ENCODE measurements at places on chromosomes 4 and X.

DNA sequence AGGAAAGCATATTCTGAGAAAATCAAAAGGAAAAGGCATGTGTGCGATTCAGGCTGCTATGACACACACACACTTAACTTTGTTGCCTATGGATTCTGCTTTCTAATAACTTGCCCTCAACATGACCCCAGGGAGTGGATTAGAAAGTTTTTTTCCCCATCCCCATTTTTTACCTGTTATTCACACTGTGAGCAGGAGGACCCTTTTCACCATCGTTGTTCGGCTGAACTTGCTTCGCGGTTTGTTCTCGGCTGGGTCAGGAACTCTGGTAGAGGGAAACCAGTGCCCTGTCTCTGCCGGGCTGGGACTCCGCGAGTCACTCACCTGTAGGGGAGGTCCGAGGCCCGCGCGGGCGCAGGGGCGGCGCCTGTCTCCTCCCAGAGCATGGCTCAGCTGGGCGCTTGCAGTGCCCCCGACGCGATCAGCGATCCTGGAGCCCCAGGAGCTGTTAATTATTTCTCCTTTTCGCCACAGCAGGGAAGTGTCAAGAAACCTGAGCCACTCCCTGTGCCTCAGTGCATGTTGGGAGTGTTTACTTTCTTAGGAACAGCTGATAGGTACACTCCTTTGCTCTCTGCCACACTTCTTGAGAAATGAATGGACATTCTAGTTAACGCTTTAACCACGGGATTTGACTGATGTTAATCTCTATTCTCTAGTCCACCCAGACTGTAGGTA is at the start of gene RASSF6:
Gene RASSF6 (minus strand): TSS at position 322 of the 678 bp plus-strand sequence. CDS start 8,641 bp downstream, outside the sequence.
- DNase-seq = peak; percentile 2

- DNase-seq = peak; percentile 18
These were observed 763 bp downstream of the USP38 start for GRCh38 chr4:143185253-143186107.

GRCh38 chr4:169956091-169956843 is 69.9 kb downstream of the MFAP3L start:
- DNase-seq = no peak

DNA sequence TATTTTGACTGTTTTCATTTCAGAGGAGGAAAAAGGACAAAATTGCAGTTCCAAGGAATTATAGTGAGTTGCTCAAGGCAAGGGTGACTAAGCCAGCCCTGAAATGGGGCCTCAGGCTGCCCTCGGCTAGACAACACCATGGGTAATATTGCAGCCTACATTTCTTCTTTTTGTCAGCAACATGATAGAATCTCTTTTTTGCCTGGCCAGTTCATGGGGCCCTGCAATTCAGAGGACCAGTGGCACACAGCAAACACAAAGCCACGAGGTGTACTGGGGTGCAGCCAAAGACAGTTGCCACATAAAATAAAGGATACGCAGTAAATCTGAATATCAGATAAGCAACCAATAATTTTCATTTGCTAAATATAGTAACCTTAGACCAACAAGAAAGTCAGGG is 41.8 kb downstream of the RBM47 start:
- DNase-seq = no peak

- DNase-seq = no peak
These were observed 92.2 kb downstream of the RNF150 start for GRCh38 chr4:141041021-141041476.

GRCh38 chr4:176359590-176359989 is 39.8 kb downstream of the SPCS3 start:
- no peak for DNase-seq

DNA sequence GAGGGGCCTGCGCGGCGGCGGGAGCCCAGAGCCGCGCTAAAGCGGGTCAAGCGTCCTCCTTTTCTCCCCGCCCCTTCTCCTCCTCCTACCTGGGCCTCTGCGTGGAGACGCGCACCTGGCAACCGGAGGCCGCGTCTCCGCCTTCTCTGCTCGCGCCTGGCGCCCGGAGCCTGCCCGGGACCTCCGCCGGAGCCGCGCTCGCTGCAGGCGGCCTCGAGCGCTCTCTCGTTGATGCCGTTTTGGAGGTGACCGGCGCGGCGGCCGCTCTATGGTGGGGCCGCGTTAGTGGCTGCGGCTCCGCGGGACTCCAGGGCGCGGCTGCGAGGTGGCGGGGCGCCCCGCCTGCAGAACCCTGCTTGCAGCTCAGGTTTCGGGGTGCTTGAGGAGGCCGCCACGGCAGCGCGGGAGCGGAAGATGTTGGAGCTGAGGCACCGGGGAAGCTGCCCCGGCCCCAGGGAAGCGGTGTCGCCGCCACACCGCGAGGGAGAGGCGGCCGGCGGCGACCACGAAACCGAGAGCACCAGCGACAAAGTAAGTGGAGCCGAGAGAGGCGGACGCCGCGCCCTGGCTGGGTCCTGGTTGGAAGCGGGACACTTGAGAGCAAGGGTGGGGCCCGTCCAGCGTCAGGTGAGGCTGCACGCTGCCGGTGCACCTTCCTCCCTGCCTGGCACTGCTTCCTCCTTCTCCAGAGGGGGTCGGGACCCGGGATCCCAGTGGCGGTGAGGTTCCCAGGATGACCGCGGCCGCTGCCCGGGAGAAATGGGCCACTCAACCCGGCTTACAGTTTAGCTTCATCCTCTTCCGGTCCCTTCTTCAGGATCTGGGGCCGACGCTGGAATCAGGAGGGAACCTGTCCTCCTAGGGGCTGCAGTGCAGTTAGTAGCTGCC is at the start of gene CDS1:
Gene CDS1 (plus strand): TSS at position 140 of the 888 bp plus-strand sequence. CDS start 275 bp downstream, at position 415.
- peak; percentile 3 for DNase-seq

DNA sequence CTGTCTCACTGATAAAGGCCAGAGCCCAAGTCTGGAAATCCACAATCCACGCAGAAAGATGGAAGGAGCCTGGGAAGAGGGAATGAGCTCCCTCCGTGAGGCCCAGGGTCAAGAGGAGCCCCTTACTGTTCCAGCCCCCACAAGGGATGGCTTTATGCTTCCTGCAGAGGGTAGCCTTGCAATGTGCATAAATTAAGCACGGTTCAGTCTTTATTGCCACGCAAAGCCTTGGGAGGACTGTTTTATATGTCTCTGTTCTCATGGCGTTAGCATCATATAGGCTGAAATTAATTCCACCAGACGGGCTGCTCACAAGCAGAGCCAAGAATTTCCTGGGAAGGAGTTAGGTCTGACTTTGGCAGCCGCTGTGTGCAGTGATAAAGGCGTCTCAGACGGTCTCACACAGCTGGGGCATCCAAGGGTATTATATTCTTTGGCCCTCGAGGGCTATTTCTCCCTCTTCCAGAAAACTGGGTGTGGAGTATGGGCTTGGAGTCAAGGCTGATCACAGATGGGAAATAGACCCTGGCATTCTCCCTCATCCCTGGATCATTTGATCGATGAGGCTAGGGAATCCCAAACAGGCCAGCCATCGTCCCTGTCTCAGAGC is 38.5 kb downstream of the CYTL1 start:
- DNase-seq = no peak

DNA sequence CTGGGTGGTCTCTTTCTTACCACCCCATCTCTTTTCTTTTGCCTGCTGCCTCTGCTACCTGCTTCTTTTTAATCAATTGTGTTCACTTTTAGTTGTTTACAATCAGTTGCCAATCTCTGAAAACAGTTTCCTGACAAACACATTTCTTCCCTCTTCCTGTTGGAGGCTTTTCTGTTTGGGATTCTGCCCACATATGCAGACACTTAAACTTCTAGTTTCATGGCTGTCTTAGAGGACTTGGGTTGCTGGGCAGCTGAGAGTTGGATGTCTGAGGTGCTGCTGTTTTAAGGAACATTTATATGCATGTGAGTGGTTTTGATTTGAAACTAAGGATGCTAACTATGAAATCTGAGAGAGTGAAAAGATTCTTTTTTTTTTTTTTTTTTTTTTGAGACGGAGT is 112.3 kb upstream of the LIMCH1 start:
- DNase-seq = no peak

- DNase-seq = peak; percentile 39
These were observed 174.4 kb upstream of the ATP6AP2 start for GRCh38 chrX:40406330-40406859.

DNA sequence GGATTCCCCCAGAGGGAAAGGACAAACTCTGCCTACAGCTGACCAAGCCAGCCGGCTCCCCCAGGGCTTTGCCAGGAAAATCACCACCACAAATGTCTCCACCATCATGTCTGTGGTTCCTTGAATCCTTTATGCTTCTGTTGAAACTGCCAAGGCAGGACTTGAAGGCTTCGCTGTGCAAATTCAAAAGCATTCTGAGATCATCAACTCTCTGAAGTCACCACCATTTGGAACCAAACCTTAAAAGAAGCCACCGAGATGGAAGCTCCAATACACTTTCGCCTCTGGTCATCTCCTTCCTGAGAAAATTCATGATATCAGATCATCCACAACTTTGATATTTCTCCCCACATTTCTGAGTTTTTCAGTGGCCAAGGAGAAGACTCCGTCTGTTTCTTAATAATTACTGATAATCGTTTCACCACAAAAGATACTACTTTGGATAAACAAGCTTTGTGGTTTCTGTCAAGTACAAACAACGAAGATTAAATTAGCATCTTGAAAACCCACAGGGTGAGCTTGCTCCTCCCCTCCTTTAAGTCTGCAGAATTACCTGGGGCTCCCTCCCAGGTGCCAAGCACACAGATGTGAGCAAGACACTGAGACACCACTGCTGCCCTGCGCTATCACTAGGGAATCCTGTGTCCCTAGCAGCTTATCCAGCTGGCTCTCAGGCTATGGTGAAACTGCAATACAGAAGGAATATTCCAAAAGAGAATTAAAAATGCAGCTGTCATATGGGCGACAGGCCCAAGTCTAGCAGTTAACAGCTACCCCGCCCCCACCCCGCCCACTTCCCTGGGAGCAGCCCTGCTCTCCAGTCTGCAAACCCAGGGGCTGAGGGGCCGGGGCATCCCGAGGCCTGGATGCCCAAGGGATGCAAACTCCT is 125.0 kb upstream of the TBL1X start:
- peak; percentile 11 for DNase-seq

GRCh38 chr4:53068755-53069330 is 206.7 kb downstream of the RASL11B start:
- no peak for DNase-seq

DNA sequence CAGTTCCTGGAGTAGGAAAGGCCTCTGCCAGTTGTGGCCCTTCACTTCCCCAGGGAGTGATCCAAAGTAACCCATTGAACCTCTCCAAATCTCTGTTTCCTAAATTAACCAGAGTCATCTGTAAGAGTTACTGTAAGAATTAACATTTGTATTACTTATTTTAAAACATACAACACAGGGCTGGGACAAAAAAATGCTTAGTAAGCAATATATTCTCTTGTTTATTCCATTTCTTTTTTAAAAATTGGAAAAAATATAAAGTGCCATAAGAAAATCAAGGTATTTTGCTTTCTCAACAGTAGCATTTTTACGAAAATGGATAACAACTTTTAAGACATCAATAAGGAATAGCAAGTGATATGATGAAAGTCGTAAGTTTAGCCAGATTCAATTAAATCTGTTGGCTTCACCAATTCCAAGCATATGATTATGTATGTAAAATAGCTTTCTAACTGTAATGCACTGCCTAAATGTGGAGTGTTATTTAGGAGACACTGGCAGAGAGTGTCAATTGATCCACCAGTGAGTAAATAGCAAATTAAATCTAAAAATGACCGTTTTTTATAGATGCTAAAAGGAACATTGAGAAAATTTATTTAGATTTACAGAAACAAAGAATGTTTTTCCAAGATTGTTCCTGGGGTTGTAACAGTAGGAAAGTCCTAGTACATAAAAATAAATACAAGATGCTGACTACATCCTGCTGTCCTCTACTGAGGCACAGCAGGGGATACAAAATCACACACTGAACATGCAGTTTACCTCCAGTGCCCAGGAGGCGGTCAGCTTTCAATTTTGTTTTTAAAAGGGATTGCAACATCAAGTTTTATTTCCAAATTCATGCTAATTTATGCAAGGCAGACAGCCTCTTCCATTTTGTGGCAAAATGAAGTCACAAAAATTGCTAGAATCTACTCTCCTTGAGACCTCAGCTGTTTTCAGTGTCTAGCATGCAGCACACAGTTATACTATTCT is 53.7 kb downstream of the GPM6A start:
- no peak for DNase-seq

DNA sequence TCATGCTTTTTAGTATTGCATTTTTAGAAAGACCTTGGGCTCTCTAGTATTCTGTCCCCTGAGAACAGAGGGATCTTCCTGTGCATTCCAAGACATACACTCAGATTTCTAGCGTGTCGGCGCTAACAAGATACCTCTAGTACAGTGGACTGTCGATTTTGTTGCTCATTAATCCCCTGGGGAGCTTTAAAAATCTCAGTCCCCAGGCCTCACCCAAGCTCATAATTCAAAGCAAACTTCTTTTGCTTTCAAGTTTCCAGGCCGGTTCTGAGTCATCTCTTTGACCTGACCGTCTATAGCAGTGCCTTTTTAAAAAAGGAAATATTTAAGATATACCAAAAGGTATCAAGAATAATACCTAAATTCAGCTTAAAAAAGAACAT is 137.0 kb downstream of the AMMECR1 start:
- no peak for DNase-seq

- no peak for DNase-seq
These were observed 6.9 kb upstream of the RELL1 start for GRCh38 chr4:37693030-37693429.

- DNase-seq = no peak
These were observed 14.5 kb downstream of the TBCK start for GRCh38 chr4:106301393-106302061.

GRCh38 chr4:26412381-26413372 is 77.6 kb downstream of the CCKAR start:
- no peak for DNase-seq

DNA sequence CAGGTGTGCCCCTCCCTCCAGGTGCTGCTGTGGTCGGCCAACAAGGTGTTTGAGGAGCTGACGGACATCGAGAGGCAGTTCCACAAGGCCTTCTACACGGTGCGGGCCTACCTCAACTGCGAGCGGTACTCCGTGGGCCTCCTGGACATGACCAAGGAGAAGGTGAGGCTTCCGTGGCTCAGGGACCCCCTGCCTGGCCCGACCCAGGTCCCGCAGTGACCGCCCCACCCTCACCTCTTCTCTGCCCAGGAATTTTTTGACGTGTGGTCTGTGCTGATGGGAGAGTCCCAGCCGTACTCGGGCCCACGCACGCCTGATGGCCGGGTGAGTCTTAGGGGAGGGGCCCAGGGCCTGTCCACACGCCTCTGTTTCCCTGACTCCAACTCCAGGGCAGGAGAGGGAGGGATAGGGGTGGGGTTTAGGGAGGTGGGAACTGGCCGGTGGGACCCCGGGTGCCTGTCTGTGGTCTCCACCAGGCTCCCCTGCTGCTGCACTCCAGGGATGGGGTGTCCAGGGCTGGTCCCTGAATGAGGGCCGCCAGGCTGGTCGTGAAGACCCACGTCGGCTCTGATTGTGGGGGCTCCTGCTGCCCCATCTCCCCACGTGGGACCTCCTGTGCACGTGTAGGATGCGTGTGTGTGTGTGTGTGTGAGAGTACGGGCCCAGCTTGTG is 20.1 kb downstream of the ATP5ME start:
- DNase-seq = no peak

Measured in activated CD4-positive, alpha-beta T cell treated with anti-CD3 and anti-CD28 coated beads, Interleukin-2, amount 50 U/mL, for 16 hours (primary cell).